ENCODE measurements at places on chromosomes 16 and 17. TPM values are rescaled to one million over a fixed set of nuclear protein-coding genes. Genes with fewer than 3 reads are reported as not detected.

TEX14 gene
- polyA plus RNA-seq = 1.4 TPM

ARSG gene
- 5.4 TPM for polyA plus RNA-seq

GUCY2D gene
- polyA plus RNA-seq = not detected

MPO gene
- polyA plus RNA-seq = 14.5 TPM

TRPV3 gene
- 1.6 TPM for polyA plus RNA-seq

CDRT15L2 gene
- not detected for polyA plus RNA-seq

GAS7 gene
- 45.1 TPM for polyA plus RNA-seq

PRM3 gene
- not detected for polyA plus RNA-seq

PIPOX gene
- 2.3 TPM for polyA plus RNA-seq

UTS2R gene
- not detected for polyA plus RNA-seq

CBX8 gene
- 11.4 TPM for polyA plus RNA-seq

TBC1D3 gene
- polyA plus RNA-seq = not detected

CRISPLD2 gene
- polyA plus RNA-seq = 19.6 TPM

NPB gene
- 1.5 TPM for polyA plus RNA-seq
